ENCODE measurements at places on chromosomes 7 and 10.

- peaks cover 5% of the 10 kb centered on the region for H3K4me1 ChIP-seq
- no peak for DNase-seq
- no peaks in the 10 kb centered on the region for H3K27me3 ChIP-seq
- H3K4me3 ChIP-seq, result no peak overlapping the region
- H3K36me3 ChIP-seq, result no peaks in the 10 kb centered on the region
- no peak overlapping the region for H3K27ac ChIP-seq
Measured at GRCh38 chr10:58350023-58350422, 15.2 kb downstream of the UBE2D1 start.

GRCh38 chr7:110922906-110923305 is 168.0 kb upstream of the LRRN3 start:
- no peaks in the 10 kb centered on the region for H3K36me3 ChIP-seq
- H3K27me3 ChIP-seq, result no peaks in the 10 kb centered on the region
- H3K27ac ChIP-seq, result no peak overlapping the region
- no peak for DNase-seq

- H3K27ac ChIP-seq, result no peak overlapping the region
- no peak overlapping the region for H3K4me3 ChIP-seq
- DNase-seq, result no peak
Measured at GRCh38 chr7:151304856-151305255, 36.8 kb upstream of the NUB1 start.

DNA sequence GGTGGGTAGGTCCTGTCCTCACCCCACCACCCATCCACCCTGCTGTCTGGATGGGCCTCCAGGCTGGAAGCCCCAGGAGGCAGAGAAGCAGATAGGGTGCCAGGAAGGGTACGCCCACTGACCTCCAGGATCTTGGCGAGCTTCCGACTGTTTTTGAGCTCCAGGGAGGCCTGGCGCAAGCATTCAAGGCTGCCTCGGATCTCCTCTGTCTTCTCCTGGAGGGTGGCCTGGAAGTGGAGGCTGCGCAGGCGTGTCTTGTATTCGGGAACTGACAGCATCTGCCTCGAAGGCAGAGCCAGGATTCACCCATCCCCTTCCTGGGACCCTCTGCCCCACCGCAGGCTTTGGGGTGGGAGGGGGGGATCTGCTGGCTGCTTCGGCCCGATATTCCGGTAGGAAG is 48.4 kb downstream of the GRID2IP start:
- no peak overlapping the region for H3K4me3 ChIP-seq
- DNase-seq, result no peak

GRCh38 chr10:132926070-132926469 is 16.3 kb downstream of the CFAP46 start:
- H3K4me1 ChIP-seq, result no peaks in the 10 kb centered on the region
- H3K36me3 ChIP-seq, result no peaks in the 10 kb centered on the region
- no peak overlapping the region for H3K4me3 ChIP-seq

DNA sequence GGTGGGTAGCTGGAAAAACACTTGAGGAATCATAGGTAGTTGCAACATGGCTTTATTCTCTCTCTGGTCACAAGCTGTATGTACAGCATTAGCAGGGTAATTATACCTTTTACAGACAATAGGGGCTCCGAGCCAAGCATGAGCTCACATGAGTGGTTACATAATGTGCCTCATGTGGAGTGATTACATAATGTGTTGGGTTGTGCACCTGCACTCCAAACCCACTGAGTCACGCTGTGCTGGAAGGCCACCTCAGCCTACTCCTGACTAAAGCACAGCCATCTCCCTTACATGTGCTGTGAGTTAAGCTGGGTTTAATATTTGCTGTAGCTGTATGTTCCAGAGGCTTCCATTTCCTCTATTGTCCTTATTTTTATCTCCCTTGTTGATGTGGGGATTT is 348.7 kb upstream of the SEMA3C start:
- H3K36me3 ChIP-seq, result no peaks in the 10 kb centered on the region
- no peaks in the 10 kb centered on the region for H3K27me3 ChIP-seq
- no peaks in the 10 kb centered on the region for H3K4me1 ChIP-seq

GRCh38 chr10:99233689-99234037 is 2.0 kb downstream of the HPSE2 start:
- no peak overlapping the region for H3K4me3 ChIP-seq
- no peak for DNase-seq
- no peak overlapping the region for H3K27ac ChIP-seq
- H3K36me3 ChIP-seq, result no peaks in the 10 kb centered on the region

- H3K4me3 ChIP-seq, result no peak overlapping the region
- no peak for DNase-seq
Measured at GRCh38 chr7:88480271-88480670, 173.6 kb upstream of the STEAP4 start.

DNA sequence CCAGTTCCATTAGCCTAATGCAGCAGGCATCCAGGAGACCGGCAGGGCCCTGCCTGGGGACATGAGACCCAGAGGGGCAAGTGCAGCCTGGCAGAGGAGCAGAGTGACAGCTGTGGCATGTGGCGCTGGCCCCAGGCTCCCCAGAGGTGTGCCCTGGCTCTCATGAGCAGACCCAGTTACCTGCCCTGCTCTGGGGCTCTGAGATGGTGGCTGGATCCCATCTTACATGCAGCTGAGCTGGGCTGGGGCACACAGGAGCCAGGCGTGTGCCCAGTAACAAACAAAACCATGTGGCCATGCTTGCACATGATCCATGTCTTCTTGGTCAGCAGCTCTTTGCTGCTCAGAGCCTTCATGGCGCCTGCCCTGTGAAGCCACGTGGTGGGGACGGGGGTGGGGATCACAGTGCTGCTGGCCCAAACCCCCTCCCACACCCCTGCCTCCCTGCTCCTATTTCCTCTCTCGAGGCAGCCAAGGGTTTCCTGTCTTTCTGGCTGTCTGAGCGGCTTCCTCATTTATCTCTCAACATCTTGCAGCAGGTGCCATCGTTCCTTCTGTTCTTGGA is 40.3 kb upstream of the GTF2I start:
- peaks cover 18% of the 10 kb centered on the region for H3K4me1 ChIP-seq
- H3K27me3 ChIP-seq, result no peaks in the 10 kb centered on the region
- DNase-seq, result no peak
- H3K36me3 ChIP-seq, result no peaks in the 10 kb centered on the region

DNA sequence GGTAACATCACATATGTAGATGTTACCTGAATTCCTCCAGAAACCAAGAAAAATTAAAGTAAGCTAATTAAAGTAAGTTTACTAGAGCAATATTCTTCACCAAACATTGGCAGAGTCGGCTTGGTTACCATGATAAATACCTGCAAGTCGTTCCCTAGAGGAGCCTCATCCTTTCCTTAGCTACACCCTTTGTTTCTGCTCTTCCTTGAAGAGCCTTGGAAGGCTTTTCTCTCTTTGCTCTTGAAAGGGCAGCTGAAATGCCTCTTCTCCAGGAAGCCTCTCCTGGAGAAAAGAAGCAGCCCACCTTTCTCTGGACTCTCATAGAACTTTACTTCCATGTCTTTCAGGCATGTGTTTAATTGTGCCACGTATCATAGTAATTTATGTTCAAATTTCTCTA is 34.9 kb upstream of the CALD1 start:
- no peaks in the 10 kb centered on the region for H3K4me1 ChIP-seq
- H3K36me3 ChIP-seq, result no peaks in the 10 kb centered on the region
- no peak for DNase-seq
- no peaks in the 10 kb centered on the region for H3K27me3 ChIP-seq
- no peak overlapping the region for H3K4me3 ChIP-seq

- no peaks in the 10 kb centered on the region for H3K27me3 ChIP-seq
- H3K27ac ChIP-seq, result no peak overlapping the region
- H3K4me3 ChIP-seq, result no peak overlapping the region
- no peaks in the 10 kb centered on the region for H3K4me1 ChIP-seq
- DNase-seq, result no peak
Measured at GRCh38 chr10:121369616-121370015, 228.6 kb downstream of the FGFR2 start.

DNA sequence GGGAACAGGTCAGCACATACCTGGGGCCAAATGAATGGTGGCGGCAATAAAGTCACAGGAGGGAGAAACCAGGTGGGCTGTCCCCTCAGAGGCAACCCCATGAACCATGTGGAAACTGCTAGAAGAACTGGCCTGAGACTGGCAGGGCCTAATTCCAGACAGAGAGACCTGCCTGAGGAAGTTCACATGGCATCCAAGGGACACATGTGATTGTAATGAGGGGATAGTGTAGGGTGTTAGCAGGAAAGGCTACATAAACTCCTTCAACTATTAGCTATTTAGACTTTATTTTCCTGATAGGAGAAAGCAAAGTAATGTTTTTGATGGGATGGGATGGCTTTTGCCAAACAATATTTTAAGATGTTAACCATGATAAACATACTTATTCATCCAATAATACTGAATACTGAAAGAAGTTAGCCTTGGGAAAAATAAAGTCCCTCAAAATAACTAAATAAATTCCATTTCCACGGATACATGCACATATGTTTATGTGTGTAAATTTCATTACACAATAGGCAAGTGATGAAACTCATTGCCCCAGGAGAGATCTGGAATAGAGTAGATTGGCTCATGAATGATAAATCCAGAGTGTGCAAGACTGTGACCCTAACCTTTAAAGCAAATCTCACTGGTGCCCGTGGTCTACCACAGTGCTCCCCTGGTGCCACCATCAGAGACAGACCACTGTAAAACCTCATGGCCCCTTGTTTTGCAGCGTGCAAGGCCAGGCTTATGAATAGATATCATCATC is 137.0 kb downstream of the NRF1 start:
- H3K27ac ChIP-seq, result no peak overlapping the region
- H3K4me1 ChIP-seq, result no peaks in the 10 kb centered on the region
- no peaks in the 10 kb centered on the region for H3K27me3 ChIP-seq
- DNase-seq, result no peak
- H3K36me3 ChIP-seq, result peaks cover 8% of the 10 kb centered on the region
- no peak overlapping the region for H3K4me3 ChIP-seq

DNA sequence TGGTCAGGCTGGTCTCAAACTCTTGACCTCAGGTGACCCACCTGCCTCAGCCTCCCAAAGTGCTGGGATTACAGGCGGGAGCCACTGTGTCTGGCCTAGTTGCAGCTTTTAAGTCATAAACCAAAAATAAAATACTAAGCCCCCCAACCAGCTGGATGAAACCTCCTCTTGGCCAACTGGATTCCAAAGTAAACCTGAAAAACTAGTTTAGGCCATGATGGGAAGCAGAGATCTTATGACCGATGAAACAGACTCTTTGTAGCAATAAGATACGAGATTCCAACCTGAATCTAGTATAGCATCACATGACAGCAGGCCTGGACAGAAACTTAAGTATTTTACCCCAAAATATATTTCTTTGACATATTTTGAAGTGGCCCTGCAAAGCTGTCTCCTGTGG is 9.1 kb upstream of the MCM10 start:
- H3K4me1 ChIP-seq, result no peaks in the 10 kb centered on the region
- no peak overlapping the region for H3K4me3 ChIP-seq
- H3K36me3 ChIP-seq, result no peaks in the 10 kb centered on the region
- H3K27ac ChIP-seq, result no peak overlapping the region

GRCh38 chr7:23655433-23655832 is 24.6 kb upstream of the FAM221A start:
- no peak for DNase-seq
- H3K27ac ChIP-seq, result no peak overlapping the region
- H3K4me3 ChIP-seq, result no peak overlapping the region
- H3K4me1 ChIP-seq, result no peaks in the 10 kb centered on the region

- H3K27ac ChIP-seq, result no peak overlapping the region
- no peaks in the 10 kb centered on the region for H3K4me1 ChIP-seq
- no peak overlapping the region for H3K4me3 ChIP-seq
Measured at GRCh38 chr10:113453351-113453750, 99.5 kb upstream of the HABP2 start.

DNA sequence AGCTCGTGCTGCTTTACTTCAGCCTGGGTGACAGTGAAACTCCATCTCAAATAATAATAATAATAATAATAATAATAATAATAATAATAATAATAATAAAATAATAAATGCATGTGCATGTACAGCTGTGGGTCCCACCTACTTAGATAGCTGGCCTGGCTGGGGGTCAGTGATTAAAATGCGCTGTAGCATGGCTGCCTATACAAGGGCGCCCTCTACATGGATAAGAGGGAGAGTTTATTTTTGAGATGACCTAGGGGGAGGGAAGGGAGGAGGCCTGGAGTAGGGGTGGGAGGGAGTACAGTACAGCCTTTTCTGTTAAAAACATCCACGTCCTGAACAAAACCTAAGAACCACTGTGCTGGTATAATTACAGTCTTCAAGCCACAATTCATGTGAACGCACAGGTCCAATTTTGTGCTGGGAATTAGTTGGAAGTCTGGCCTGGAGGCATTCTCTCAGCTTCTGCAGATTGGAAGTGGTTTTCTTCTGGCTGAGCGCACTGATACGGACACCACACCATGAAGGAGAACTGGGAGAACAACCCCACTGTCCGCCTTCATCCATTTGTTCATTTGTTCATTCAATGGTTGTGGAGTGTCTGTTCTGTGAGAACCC is 146.5 kb downstream of the TMEM178B start:
- H3K27me3 ChIP-seq, result no peaks in the 10 kb centered on the region
- H3K36me3 ChIP-seq, result no peaks in the 10 kb centered on the region
- no peak for DNase-seq
- no peak overlapping the region for H3K27ac ChIP-seq

GRCh38 chr7:142481548-142481947 is 223.7 kb upstream of the PRSS58 start:
- H3K36me3 ChIP-seq, result no peaks in the 10 kb centered on the region
- H3K4me3 ChIP-seq, result no peak overlapping the region
- no peak for DNase-seq
- no peak overlapping the region for H3K27ac ChIP-seq
- no peaks in the 10 kb centered on the region for H3K27me3 ChIP-seq

GRCh38 chr7:95335093-95335492 is 10.8 kb upstream of the PON1 start:
- peaks cover 5% of the 10 kb centered on the region for H3K4me1 ChIP-seq
- no peaks in the 10 kb centered on the region for H3K27me3 ChIP-seq
- H3K27ac ChIP-seq, result no peak overlapping the region
- H3K4me3 ChIP-seq, result no peak overlapping the region

DNA sequence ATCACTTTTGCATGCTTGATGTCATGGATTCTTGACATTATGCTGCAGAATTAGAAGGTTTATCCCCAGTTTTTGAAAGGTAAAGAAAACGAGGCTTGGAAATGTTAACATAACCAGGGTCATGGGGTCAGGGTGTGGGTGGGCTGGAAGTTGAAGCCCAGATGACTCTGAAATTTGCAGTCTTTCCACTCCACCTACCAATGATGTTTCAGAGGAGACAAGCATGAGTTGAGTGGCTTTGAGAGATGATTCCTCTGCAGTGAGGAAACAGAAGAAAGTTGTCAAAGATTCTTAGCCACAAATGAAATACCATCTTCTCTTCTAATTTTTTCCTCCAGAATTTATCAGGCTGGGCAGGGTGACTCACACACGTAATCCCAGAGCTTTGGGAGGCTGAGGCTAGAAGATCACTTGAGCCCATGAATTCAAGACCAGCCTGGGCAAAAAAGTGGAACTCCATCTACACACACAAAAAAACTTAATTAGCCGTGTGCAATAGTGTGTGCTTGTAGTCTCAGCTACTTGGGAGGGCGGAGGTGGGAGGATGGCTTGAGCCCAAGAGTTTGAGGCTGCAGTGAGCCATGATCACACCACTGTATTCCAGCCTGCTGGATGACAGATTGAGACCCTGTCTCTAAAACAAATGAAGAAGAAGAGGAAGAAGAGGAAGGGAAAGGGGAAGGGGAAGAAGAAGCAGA is 239.1 kb upstream of the AUTS2 start:
- no peaks in the 10 kb centered on the region for H3K27me3 ChIP-seq
- no peak for DNase-seq
- no peak overlapping the region for H3K4me3 ChIP-seq

GRCh38 chr7:76383089-76383944 is 24.5 kb upstream of the YWHAG start:
- H3K4me1 ChIP-seq, result no peaks in the 10 kb centered on the region
- no peak overlapping the region for H3K4me3 ChIP-seq
- H3K27me3 ChIP-seq, result no peaks in the 10 kb centered on the region
- H3K27ac ChIP-seq, result peak overlapping the region; percentile 31
- DNase-seq, result no peak

GRCh38 chr7:148286150-148286549 is 304.4 kb upstream of the C7orf33 start:
- H3K27me3 ChIP-seq, result no peaks in the 10 kb centered on the region
- H3K36me3 ChIP-seq, result no peaks in the 10 kb centered on the region
- no peak for DNase-seq
- no peak overlapping the region for H3K27ac ChIP-seq
